CD8-positive, alpha-beta memory T cell (primary cell): ENCODE measurements at places on chromosomes 4 and X. TPM values are rescaled to one million over a fixed set of nuclear protein-coding genes. Genes with fewer than 3 reads are reported as not detected.

DNA sequence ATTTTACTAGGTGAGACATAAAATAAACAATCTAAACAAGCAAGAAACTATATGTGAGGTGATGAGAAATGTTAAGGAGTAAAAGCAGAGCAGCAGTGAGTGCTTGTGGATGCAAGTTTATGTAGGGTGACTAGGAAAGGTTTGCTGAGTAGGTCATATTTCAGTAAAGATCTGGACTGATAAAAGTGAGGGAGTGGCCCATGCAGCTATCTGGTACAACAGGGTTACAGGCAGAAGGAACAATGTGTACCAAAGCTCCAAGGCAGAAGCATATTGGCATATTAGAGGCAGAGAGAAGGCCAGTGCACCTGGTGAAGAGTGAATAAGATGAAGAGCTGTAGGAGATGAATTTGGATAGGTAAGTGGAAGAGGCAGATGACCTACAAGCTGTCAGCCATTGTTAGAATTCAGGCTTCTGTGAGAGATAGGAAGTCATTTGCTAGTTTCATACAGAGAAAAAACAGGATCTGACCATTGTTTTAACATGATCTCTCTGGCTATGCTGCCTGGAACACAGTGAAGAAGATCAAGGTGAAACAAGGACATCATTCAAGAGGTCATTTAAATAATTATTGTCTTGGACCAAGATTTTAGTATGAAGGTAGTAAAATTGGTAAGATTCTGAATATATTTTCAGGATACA is 274.6 kb downstream of the ANKRD50 start:
- no peak overlapping the region for H3K4me3 ChIP-seq
- no peaks in the 10 kb centered on the region for H3K36me3 ChIP-seq
- H3K27me3 ChIP-seq, result no peaks in the 10 kb centered on the region
- DNase-seq, result no peak

GRCh38 chr4:68360231-68360968 is 10.5 kb upstream of the YTHDC1 start:
- no peaks in the 10 kb centered on the region for H3K27me3 ChIP-seq
- H3K27ac ChIP-seq, result no peak overlapping the region
- no peaks in the 10 kb centered on the region for H3K4me1 ChIP-seq
- H3K36me3 ChIP-seq, result no peaks in the 10 kb centered on the region

- H3K4me3 ChIP-seq, result no peak overlapping the region
- H3K4me1 ChIP-seq, result peaks cover 4% of the 10 kb centered on the region
- no peaks in the 10 kb centered on the region for H3K27me3 ChIP-seq
- H3K27ac ChIP-seq, result no peak overlapping the region
Observed at GRCh38 chrX:46628460-46629371, 55.2 kb downstream of the CHST7 start.

- no peak overlapping the region for H3K4me3 ChIP-seq
- no peak overlapping the region for H3K27ac ChIP-seq
- no peaks in the 10 kb centered on the region for H3K27me3 ChIP-seq
- H3K36me3 ChIP-seq, result no peaks in the 10 kb centered on the region
Observed at GRCh38 chr4:82786828-82787227, 11.8 kb downstream of the SCD5 start.

GRCh38 chr4:153497091-153497531 is 31.0 kb downstream of the TMEM131L start:
- peaks cover 95% of the 10 kb centered on the region for H3K4me1 ChIP-seq
- no peaks in the 10 kb centered on the region for H3K36me3 ChIP-seq
- H3K27ac ChIP-seq, result peak overlapping the region; percentile 52
- DNase-seq, result peak; percentile 71
- no peaks in the 10 kb centered on the region for H3K27me3 ChIP-seq
- H3K4me3 ChIP-seq, result peak overlapping the region; percentile 44

Gene MAGEA11
- total RNA-seq, result not detected

Gene WDR13
- 47.5 TPM for total RNA-seq

- no peak overlapping the region for H3K4me3 ChIP-seq
- no peaks in the 10 kb centered on the region for H3K4me1 ChIP-seq
- H3K27me3 ChIP-seq, result no peaks in the 10 kb centered on the region
- H3K27ac ChIP-seq, result no peak overlapping the region
- no peaks in the 10 kb centered on the region for H3K36me3 ChIP-seq
- DNase-seq, result no peak
Observed at GRCh38 chr4:127174201-127174600, 458.6 kb upstream of the INTU start.

Gene GUCY1A1
- not detected for total RNA-seq
